Diencephalon (tissue), 1 donor: ENCODE measurements at places on chromosomes 7 and 10. TPM values are rescaled to one million over a fixed set of nuclear protein-coding genes. Genes with fewer than 3 reads are reported as not detected.

The SPDYE2B gene
- not detected for total RNA-seq

The EMX2 gene
- 1.4 TPM for total RNA-seq

The CPN1 gene
- total RNA-seq, result not detected

The NKX1-2 gene
- total RNA-seq, result 1.8 TPM
